Fibroblast of upper back skin (primary cell): ENCODE measurements at places on chromosomes 16 and 17.
A peak's percentile ranks its signal among the peaks of the same experiment; 100 is the strongest.

GRCh38 chr17:59516451-59516850 lies 49.0 kb upstream of the DHX40 start:
- DNase-seq, result no peak

GRCh38 chr16:23464196-23464595 lies 11.2 kb upstream of the COG7 start:
- DNase-seq, result no peak

- peak; percentile 68 for DNase-seq
These were observed 22.1 kb upstream of the GNA13 start for GRCh38 chr17:65078441-65079160.

DNA sequence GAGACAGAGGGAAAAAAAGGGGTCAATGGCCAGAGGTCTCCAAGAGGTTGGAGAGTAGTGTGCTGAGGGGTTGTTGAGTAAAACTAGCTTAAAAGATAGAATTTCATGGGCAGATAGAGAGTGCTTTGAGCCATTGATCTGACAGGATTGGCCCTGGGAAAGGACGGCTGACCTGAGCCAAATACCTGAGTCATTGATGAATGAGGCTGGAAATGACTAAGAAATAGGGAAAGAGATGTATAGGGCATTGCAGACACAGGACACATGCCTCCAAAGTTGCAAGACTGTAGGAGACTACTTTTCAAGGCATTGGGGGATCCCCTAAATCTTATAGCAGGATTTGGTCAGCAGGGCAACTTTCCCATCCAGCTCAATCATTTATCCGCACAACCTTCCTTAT lies 168.7 kb downstream of the ABCC12 start:
- no peak for DNase-seq

- peak; percentile 93 for DNase-seq
These were observed 96.9 kb upstream of the ADAMTS18 start for GRCh38 chr16:77531752-77532151.

DNA sequence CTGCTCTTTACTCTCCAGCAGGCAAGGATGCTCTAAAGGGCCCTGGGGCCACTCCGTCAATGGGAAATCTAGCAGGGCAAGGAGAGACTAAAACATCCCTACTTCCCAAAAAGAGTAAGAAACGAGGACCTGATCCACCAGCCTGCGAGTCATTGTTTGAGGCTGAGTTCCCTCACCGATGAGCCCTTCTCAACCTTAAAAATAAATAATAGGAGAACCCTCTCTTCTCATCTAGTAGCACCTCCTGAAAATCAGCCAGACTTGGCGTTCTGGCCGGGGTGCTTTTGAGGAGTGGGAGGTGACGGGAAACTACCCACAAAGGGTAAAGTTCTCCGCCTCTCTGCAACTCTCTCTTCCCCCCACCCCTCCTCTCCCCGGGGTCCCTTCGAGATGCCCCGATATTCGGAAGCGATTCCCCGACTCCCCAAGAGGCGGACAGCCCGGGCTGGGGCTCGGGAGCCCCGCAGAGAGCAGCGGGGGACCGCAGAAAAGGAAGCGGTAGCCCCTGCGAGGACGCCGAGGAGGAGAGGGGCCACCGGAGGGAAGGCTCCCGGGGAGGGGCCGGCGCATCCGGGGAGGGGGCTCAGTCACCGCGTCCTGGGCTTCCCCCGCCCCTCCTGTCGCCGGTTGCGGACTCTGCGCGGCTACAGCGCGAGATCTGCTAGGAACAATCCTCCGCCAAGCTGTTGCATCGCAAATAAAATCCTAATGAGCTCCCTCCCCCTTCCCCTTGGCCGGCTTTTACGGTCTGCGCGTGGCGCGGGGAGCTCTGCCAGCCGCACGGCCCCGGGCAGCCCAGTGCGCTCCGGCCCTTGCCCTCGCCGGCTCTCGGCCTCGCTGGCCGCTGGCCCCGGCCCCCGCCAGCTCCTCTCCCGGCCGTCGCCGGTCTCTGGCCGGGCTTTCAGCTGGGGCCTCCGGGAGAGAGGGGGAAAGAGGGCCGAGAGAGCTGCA lies 1.3 kb downstream of the HOXB9 start:
- no peak for DNase-seq

- DNase-seq, result peak; percentile 5
These were observed 7.0 kb downstream of the MBTPS1 start for GRCh38 chr16:84109598-84110335.

GRCh38 chr17:1362065-1362848 lies 37.8 kb downstream of the YWHAE start:
- DNase-seq, result no peak

DNA sequence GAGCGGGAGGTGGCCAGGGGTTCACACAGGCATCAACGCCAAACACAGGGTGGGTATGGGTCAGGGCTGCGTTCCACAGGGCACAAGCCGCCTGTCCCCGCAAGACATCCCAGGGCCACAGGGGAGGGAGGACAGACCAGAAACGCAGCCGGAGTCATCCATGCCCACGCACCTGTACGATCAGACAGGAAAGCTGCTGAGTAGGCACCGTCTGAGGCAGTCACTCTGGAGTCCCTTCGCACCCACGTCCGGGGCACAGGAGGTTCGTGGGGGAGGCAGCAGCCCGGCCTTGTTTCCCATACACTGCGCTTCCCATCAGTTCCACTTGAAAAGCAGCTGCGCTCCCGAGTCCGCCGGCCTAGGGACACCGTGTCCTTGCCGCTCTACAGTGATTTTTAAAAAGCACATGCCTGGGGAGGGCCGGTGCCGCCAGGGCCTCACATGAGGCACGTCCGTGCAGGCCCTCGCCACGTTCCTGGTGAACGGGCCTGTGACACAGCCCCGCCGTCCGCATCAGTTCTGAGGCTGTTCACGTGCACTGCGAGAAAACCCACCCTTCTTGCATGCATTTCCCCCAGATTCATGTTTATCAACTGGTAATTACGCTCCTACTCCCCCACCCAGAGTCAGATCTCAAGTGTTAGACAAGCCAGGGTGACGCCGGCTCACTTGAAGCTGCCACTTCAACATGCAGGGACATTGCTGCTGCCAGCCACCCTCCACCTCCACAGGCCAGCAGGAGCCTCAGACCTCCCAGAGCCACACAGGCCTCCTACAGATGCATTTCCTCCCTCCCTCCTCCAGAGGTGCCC lies 34.8 kb downstream of the WDR45B start:
- DNase-seq, result no peak
